AG08396 (cell line): ENCODE measurements at places on chromosomes 6 and 20.

GRCh38 chr20:13263451-13263850 is 42.4 kb downstream of the ISM1 start:
- DNase-seq, result no peak

- DNase-seq, result peak; percentile 77
These were observed 637 bp downstream of the ARID1B start for GRCh38 chr6:156777577-156778453.

DNA sequence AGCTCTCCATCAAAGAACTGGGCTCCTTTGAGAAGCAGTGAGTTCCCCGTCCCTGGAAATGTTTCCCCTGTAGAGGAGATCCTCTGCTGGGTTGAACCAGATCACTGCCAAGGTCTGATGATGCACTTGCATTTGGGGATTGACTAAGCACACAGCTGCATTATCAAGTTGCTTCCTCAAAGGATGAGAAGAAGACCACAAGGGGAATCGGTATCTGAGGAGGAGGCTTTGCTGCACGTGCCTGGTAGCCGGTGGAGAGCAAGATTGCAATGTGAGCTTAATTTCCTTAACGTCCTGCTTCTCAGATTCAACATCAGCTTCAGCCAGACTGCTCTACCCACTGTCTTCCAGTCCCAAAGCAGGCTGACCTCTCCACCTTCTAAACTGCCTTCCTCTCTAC is 128.8 kb upstream of the STMND1 start:
- DNase-seq, result no peak

GRCh38 chr6:148497257-148497656 is 154.6 kb downstream of the SASH1 start:
- no peak for DNase-seq

DNA sequence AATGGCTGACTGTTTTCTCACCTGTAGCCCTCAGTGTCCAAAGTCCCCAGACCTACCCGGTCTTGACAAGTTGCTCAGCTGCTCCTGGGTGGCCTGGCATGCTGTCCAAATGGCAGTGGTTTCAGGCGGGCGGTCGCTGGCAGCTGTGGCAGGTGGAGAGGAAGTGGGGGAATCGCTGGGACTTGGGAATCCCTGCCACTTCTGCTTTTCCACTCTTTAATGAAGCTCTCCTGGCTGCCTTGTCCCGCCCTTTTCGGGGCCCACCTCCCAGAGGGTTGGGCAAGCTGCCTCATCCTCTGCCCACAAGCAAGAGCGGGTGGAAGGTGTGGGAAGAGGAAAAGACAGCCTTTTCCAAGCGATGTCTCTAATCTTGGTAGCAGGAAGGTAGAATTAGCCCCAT is at the start of gene OCSTAMP:
OCSTAMP (minus strand) TSS at position 194 of the 400 bp plus-strand sequence; CDS start at position 100, 94 bp downstream.
- DNase-seq, result no peak

DNA sequence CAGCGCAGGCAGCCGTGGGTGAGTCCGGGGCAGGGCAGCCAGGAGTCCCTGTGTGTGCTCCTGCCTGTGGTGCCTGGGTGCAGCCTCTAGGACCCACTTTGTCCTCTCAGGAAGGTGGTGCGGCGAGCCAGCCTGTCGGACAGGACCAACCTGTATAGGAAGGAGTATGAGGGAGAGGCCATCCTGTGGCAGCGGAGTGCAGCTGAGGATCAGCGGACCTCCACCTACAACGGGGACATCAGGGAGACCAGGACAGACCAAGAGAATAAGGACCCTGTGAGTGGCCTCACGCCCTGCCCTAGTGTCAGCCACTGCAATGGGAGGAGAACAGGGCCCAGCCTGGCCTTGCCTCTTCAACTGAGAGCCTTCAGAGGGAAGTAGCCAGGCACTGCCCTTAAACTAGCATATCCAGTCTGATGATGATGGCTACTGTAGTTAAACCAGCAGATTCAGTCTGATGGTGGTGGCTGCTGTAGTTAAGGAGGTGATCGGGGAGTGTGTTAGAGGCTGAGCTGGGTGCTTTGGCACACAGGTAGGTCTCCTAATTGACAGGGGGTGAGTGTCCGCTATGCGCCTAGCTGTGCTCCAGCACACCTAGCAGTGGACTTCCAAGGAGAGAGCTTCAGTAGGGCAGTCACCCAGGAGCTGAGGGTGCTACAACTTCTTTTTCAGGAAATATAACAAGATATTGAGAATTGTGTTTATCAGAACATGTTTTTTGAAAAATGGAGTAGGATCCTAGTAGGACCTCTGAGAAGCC is 18.1 kb upstream of the FAM83D start:
- DNase-seq, result no peak

GRCh38 chr6:24845578-24845977 is 46.9 kb upstream of the ARMH2 start:
- DNase-seq, result no peak

DNA sequence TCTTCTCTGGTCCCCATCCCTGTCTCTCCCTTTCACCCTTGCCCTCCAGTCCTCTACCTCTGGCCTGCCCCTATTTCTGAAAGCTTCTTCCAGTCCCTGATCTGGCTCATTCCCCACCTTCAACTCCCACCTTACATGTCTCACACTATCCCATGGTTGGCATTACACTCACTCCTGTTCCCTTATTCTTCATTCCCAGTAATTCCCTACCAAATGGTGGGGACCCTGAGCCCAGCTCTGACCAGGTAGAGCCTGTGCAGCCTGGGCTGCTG is 6.4 kb downstream of the TP53INP2 start:
- DNase-seq, result no peak

- DNase-seq, result no peak
These were observed 465.3 kb downstream of the BMP2 start for GRCh38 chr20:7232796-7233195.

DNA sequence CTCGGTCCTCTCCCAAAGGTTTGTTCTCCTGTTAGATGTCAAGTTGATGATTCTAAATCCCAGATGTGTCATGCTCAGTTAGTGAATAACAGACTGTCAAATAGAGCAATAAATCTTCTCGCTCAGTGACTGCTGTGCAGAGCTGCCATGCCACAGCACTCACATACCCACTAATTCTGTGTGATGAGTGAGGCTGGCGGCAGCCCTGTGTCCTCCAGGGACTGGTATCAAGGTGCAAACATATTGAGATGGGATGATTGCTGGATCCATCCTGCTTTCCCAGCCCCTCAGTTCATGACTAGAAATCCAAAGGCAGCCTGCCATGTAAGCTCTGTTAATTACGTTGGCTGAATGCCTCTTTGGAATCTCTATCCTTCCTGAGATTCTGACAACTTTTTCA is 103.9 kb downstream of the OLIG3 start:
- no peak for DNase-seq

DNA sequence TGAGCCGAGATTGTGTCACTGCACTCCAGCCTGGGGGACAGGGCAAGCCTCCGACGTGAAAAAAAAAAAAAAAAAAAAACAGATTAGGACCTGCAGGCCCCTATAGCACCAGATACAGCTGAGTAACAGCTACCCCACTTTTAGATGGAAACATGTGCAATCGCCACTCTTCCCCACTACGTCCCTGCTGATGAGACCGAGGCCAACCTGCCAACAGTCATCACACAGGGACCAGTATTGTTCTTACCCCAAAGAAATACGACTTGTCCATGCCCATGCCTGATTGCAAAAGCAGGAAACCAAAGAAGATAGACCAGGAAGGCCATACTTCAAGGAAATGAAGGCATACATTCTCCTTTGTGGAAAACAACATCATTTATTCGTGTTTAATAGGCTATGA is 45.8 kb downstream of the ZMYND8 start:
- no peak for DNase-seq

DNA sequence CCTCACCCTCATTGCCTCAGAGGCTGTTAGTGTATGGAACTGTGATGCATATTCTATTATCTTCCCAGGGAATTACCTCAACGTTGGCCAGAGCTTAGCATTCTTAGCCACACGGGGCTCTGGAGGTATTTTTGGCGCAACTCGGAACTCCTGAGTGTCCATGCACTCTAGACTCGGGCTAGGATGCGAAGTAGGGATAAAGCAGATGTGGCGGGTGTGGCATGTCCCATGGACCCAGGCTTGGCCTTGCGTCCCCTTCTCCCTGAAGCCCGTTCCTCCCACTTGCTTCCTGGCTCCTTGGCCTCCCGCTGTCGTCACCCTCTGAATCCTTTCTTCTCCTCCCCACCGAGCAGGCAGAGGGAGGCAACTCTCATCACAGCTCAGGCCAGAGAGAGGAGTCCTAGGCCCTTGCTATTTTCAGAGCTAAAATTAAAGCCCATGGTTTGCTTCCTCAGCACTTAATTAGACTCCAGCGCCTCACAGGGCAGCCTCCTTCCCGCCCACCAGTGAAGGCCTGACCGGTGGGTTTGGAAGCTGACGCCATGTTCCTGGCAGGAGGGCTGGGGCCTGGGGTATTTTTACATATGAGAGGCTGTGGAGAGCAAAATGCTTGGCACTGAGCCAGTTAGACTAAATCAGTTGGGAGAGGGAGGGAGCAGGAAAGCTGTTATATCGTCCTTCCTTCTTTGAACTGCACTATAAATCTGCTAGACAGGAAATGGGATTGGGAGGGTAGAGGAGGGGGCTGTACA is 138.7 kb downstream of the FOXO3 start:
- no peak for DNase-seq

- no peak for DNase-seq
These were observed 55.4 kb downstream of the LINC00237 start for GRCh38 chr20:21050710-21051109.
